ENCODE measurements at places on chromosomes 16 and 17.

- DNase-seq = no peak
Measured at GRCh38 chr16:27267037-27267677, 1.4 kb downstream of the NSMCE1 start.

DNA sequence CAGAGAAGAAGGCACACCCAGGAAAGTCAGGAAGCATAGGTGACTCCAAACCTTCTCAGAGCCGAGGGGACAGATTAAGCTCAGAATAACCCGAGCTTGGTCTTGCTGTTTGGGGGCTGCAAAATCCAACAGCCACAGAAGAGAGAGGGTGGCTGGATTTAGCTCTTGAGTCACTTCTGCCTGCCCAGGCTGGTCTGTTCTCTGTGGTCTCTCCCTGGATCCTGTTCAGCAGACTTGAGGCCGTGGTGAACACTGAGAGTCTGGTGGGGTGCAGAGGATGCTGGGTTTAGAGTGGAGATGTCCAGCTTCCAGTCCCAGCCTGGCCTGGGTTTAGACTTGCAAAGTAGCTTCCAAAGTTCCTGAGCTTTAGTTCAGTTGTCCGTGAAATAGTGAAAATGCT, 8.8 kb downstream of the SLC26A11 start:
- no peak for DNase-seq

DNA sequence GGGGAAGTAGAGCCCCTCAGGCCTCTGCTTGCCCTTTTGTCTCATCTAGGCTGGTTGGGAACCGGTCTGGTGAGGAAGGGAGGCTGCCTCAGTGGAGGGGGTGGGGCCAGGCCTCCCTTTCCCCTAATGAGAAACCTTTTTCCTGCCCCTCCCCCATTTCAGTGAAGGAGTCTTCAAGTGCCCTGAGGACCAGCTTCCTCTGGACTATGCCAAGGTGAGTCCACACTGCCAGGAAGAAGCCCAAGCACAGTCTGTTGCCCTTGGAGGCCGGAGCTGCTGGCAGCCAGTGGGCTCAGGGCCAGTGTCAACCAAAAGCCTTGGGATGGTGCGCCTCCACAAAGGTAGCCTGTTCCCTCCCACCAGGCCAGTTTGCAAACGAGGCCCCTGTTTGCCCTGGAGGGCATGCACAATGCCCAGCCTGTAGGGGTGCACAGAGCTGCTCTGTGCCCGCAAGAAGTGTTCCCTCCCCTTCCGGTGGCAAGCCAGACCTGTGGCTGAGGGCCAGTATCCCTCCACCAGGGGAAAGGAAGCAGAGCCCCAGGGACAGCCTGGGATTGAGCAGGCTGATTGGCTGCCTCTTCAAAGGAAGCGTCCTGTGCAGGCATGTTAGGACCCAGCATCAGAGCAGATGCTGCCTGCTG, 3.4 kb downstream of the TRAF4 start:
- peak; percentile 93 for DNase-seq

DNA sequence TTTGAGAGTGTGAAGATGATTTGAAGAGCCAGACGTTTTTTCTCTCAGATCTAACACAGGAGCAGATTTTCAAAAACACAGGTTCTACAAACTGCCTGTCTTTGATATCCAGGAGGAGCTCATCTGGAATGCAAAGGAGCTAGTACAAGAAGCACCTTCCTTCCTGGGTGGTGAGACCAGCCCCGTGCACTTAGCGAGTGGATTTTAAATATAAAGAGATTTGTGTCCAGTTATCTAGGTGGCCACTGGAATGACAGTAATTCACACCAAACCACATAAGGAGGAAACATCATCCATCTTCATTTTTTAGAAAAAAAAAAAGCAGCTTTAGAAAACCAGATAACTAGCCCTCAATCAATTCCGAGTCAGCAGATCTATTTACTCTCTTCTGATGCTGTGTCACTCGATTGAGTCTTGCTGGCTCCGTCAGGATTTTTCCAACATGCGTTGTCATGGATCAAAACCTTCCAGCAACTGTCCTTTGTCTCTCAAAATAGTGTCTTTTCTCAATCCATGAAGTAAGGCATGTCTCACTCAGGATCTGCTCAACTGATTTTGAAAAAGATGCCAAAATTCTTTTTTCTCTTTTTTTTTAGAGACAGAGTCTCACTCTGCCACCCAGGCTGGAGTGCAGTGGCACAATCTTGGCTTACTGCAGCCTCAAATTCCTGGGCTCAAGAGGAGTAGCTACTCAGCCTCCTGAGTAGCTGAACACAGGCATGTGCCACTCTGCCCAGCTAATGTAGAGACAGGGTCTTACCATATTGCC, 451.2 kb upstream of the PSMD7 start:
- no peak for DNase-seq

DNA sequence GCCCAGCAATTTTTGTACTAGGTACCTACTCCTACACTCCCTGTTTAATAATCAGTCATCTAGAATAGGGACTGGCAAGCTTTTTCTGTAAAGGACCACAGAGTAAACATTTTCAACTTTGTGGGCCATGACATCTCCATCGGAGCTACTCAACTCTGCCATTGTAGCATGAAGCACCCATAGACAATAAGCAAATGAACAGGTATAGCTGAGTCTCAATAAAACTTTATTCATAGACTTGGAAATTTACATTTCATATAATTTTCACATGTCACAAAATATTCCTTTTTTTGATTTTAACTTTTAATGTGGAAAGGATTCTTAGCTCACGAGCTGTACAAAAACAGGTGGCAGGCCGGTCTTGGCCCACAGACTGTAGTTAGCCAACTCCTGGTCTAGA, 345.8 kb downstream of the SOX9 start:
- no peak for DNase-seq

DNA sequence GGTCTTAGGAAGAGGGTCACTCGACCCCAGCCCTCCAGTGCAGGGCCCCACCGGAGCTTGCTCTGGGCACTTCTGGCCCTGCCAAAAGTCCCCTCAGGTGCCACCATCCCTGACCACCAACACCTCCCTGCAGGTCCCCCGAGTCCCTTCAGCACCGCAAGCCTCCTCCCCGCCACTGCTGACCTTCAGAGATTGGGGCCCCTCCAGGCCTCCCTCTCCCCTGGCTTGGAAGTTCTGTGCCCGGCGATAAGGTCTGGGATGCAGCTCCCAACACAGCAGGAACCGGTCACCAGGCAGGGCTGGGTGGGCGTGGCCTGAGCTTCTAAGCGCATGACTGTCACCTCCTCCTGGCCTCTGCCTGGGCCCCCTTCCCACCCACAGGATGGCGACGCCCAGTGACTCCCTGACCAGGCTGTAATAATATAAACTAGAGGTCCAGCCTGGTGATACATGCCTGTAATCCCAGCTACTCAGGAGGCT, 11.2 kb downstream of the PIEZO1 start:
- no peak for DNase-seq

DNA sequence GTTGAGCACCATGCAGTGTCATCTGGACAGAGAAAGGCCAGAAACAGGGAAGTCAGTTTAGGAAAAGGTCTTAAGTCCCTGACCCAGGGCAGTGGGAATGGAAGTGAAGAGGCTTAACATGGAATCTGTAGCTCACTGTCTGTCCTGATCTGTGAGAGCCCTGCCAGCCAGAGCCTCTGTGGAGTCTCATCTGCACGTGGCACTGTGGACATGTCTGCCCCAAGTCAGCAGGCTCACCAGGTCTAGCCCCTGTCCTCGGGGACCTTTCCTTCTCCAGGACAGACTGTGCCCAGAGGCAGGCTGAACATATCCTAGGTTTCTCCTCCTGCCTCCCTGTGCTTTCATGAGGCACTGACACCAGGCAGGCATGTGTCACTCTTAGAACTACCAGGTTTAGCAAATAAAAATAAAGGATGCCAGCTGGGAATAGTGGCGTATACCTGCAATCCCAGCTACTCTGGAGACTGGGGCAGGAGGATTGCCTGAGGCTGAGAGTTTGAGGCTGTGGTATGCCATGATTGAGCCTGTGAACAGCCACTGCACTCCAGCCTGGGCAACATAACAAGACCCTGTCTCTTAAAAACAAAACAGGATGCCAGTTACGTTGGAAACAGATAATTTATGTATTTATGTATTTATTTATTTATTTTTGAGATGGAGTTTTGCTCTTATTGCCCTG, 22.4 kb downstream of the UNK start:
- DNase-seq = no peak

GRCh38 chr17:6165806-6166205, 95.6 kb downstream of the WSCD1 start:
- no peak for DNase-seq

GRCh38 chr17:31522284-31522931, 130.9 kb downstream of the RAB11FIP4 start:
- DNase-seq = no peak

GRCh38 chr16:20938426-20938825, 37.9 kb downstream of the LYRM1 start:
- DNase-seq = no peak

GRCh38 chr17:29347831-29348629, 42.1 kb upstream of the TAOK1 start:
- DNase-seq = no peak

GRCh38 chr16:19114359-19115147, 789 bp downstream of the ITPRIPL2 start:
- peak; percentile 74 for DNase-seq

DNA sequence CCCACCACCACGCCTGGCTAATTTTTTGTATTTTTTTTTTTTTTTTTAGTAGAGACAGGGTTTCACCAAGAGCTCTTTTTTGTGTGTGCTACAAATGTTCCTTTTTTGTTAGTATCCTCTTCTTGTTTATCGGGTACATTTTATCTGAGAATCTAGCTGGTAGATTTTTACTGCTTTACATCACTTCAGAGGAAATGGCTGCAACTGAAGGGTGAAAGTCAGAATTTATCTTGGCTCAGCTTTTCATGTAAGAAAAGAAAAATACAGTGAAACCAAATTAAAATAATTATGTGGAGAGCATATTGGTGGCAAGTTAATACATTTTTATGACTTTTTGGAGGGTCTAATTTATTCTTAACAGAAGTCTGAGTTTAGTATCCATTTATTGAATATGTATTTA, 26.0 kb downstream of the CBFB start:
- no peak for DNase-seq

DNA sequence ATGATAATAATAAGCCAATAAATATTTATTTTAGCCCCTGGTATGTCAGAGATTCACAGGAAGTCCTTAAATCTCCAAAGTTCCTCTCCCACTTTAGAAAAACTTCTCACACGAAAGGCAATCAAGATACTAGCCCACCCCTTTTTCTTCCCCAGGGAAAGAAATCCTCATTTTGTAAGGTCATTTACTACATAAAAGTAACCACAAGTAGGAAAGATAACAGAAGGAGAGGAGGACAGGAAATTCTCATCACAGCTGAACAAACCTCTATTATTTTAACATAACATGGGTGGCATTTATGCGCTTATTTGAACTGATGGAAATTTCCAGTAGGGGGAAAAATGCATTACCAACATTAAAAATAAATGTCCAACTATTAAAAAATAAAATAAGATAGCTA, 3.4 kb downstream of the FAM222B start:
- DNase-seq = no peak

- DNase-seq = no peak
Measured at GRCh38 chr16:57475711-57476339, 10.5 kb downstream of the DOK4 start.

DNA sequence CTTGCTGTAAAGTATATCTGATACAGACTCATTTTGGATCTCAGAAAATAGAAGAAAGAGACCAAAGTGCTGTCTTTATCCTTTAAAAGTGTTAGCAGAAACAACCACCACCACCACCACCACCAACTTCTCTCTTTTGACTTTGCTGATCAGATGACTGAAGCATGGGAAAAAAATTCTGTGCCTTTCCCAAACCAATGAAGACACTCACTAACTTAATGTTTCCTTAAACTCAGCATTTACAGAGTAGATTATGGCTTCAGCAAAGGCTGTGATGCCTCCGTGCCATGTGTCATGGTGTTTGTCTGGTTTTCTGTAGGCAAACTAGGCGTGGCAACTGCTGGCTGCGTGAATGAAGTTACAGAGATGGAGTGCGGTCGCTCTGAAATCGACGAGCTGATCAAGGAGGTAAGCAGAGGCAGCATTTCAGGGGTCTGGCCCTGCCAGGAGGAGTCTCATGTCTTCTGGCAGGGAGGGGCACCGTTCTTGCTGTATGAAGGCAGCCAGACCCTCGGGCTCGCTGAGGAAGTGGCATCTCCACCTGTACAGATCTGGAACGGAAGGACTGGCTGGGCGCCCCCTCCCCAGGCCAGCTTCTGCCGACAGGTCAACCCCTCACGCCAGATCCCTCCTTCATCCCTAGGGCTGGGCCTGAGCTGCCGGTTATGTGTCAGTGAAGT, 12.4 kb downstream of the IRF8 start:
- no peak for DNase-seq

- DNase-seq = no peak
Measured at GRCh38 chr17:33802349-33803198, 452.5 kb upstream of the CCL2 start.

DNA sequence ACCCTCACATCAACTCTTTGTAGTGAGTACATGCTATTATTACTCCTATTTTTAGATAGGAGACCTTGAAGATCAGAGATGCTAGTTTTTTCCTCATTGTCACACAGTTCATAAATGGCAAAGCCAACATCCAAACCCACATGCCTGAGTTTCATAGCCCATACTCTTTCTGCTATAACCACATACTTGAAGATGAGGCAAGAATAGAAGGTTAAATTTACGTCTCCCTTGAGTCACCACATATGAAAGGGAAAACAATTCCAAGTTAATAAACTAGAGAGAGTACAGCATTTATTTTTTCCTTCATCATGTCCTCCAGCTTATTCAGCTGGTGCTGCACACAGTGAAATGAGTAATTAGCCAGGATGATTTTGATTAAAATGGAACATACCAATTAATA, 23.7 kb downstream of the NUDT7 start:
- no peak for DNase-seq

GRCh38 chr17:69560987-69561441, 146.5 kb downstream of the MAP2K6 start:
- DNase-seq = no peak

- no peak for DNase-seq
Measured at GRCh38 chr17:31549121-31549524, 157.6 kb downstream of the RAB11FIP4 start.

- DNase-seq = peak; percentile 94
Measured at GRCh38 chr17:82287868-82288801, 14.6 kb upstream of the CSNK1D start.

GRCh38 chr17:75249564-75249963, 11.8 kb downstream of the GGA3 start:
- no peak for DNase-seq

DNA sequence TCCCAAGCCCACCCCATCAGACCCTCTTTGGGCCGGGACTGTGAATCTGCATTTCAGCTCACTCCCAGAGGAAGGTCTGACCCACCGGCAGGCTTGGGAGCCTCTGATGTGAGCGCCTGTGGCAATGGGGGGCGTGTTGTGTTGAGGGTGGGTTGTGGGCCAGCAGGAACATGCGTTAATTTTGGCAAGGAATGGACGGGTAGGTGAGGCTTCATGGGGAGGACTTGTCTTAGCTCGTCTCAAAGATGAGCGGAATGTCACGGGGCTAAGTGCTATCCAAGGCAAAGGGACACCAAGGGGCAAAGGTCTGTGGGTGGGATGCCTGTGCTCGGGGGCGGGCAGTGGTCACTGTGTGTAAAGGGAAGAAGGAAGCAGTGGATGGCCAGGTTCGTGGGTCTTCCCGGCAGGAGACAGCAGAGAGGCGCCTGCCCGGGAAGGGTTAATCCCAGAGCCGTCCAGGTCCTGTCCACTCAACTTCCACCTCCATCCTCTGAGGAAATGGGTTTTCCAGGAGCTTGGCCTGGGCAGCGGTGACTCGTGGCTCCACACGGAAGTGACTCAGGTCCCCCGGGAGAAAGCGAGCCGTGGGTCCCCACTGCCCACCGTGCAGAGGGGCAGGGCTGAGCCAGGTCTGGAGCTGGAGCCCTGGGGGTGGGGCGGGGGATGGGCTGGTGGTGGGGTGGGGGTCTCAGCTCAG, 17.4 kb downstream of the ADGRG1 start:
- no peak for DNase-seq

Data from body of pancreas (tissue), 4 donors.